ENCODE measurements at places on chromosomes 2 and 18.

GRCh38 chr2:139031722-139032121 lies 251.5 kb upstream of the NXPH2 start:
- H3K36me3 ChIP-seq: no peaks in the 10 kb centered on the region
- H3K27me3 ChIP-seq: no peaks in the 10 kb centered on the region
- H3K4me1 ChIP-seq: no peaks in the 10 kb centered on the region

DNA sequence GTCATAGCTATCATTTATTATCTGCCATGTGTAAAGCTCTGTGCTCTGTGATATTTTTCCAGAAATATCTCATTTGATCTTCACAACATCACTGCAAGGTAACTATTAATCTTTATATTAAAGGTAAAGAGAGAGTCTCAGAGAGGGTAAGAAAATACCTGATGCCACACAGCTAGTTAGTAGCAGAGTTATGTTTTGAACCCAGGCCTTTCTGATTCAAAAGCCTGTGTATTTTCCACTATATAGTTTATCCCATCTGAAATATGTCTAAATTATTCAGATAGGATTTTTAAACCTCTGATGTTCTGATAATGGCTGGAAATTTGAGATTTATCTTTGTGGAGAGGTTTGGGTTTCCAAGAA lies 10.1 kb downstream of the INPP1 start:
- no peak for DNase-seq
- H3K27ac ChIP-seq: no peak overlapping the region
- H3K27me3 ChIP-seq: no peaks in the 10 kb centered on the region

DNA sequence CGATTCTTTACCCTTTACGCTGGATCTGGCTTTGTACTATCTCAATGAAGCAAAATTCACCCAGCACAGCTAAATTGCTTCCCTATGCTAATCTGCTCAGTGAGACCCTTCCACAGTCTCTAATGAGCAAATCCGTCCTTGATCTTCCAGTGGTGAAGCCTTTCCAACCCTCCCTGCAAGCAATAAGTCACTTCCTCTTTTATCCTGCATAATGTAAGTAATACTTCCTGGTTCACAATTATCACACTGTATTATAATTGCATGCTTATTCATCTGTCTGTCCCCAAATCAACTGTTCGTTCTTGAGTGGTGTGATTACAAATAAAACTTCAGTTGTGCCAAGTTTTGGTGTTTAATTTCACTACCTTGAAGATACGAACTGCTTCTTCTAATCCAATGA lies 404.0 kb downstream of the ADCYAP1 start:
- no peaks in the 10 kb centered on the region for H3K36me3 ChIP-seq
- no peak overlapping the region for H3K4me3 ChIP-seq
- no peak for DNase-seq
- H3K27ac ChIP-seq: no peak overlapping the region
- no peaks in the 10 kb centered on the region for H3K4me1 ChIP-seq

DNA sequence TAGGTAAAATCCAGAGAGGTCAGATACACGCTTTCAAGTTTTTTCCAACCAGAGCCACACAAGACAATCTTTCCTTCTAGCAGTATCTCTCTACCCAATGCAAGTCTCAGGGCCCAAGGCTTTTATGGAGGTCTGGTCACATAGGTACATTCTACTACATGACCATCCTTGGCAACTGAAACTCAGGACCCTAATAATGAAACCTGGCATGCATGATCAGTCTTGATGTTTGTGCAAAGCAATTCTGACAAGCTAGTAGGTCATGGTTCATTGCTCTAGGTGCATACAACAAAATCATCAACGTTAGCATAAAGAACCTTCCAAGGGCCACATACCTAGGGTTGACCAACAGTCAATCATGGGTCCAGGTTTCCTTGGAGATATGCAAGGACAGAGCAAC lies 33.2 kb upstream of the CCDC88A start:
- H3K27me3 ChIP-seq: no peaks in the 10 kb centered on the region
- H3K27ac ChIP-seq: no peak overlapping the region
- H3K4me1 ChIP-seq: no peaks in the 10 kb centered on the region
- no peak for DNase-seq
- H3K36me3 ChIP-seq: no peaks in the 10 kb centered on the region

DNA sequence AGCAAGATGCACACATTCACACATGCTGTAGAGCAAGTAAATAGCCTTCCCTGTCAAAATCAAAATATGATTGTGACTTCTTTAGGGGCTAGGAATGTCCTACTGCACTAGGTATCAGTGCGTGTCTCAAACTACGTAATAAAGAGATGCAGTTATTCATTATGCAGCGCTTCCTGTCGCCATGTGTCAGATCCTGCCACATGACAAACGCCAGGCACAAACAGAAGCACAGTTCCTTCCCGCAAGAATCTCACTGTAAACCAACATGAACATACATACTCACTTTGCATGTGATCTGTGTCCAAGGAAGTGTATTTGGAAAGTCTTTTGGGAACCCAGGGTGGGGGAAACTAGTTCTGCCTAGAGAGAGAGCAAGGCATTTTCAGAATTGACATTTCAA lies 599.9 kb downstream of the RNF144A start:
- no peaks in the 10 kb centered on the region for H3K36me3 ChIP-seq
- H3K4me1 ChIP-seq: no peaks in the 10 kb centered on the region
- H3K27ac ChIP-seq: no peak overlapping the region

DNA sequence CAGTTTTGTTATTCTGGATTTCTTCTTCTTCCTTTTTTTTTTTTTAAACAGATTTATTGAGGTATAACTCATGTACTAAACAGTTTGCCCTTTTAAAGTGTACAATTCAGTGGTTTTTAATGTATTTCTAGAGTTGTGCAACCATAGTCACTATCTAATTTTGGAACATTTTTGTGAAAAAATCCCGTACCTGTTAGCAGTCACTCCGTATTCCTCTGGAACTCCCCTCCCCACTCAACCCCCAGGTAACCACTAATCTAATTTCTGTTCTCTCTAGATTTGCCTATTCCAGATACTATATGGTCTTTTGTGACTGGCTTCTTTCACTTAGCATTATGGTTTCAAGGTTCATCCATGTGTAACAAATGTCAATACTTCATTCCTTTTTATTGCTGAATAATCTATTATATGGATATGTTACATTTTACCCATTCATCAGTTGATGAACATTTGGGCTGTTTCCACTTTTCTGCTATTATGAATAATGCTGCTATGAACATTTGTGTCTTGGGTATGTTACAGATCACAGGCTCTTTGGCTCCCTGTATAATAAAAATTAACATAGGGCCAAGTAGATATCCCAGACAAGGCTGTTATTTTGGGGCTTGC lies 21.9 kb downstream of the EHBP1 start:
- H3K27ac ChIP-seq: no peak overlapping the region
- no peaks in the 10 kb centered on the region for H3K36me3 ChIP-seq
- H3K4me3 ChIP-seq: no peak overlapping the region
- H3K4me1 ChIP-seq: peaks cover 11% of the 10 kb centered on the region
- no peak for DNase-seq
- no peaks in the 10 kb centered on the region for H3K27me3 ChIP-seq

GRCh38 chr2:54388076-54388475 lies 68.1 kb upstream of the SPTBN1 start:
- H3K36me3 ChIP-seq: no peaks in the 10 kb centered on the region
- no peak overlapping the region for H3K4me3 ChIP-seq
- no peak for DNase-seq
- H3K4me1 ChIP-seq: no peaks in the 10 kb centered on the region
- no peaks in the 10 kb centered on the region for H3K27me3 ChIP-seq

DNA sequence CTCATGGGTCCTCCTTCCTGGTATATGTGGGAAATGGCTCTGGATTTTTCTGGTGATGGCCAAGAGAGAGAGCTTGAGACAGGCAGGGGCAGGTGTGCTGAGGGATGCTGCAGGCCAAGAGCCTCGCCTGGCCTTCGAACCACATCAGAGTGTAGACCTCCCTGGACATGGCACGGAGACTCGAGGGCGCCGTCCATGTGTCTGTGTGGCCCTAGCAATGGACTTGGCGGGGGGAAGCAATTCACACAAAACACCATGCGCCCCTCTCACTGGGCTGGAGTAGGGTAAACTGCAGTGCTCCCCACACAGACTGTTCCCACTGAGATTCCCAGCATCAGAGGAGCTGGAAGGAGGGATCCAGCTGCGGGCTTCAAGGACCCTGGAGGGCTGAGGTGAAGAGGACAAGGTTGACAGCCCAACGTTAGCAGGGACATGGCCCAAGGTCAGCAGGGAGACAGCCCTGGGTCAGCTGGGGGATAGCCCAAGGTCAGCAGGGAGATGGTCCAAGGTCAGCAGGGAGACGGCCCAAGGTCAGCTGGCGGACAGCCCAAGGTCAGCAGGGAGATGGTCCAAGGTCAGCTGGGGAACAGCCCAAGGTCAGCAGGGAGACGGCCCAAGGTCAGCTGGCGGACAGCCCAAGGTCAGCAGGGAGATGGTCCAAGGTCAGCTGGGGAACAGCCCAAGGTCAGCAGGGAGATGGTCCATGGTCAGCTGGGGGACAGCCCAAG lies 75.4 kb upstream of the HDAC4 start:
- no peak overlapping the region for H3K4me3 ChIP-seq
- no peak for DNase-seq
- H3K27me3 ChIP-seq: peaks cover 4% of the 10 kb centered on the region

DNA sequence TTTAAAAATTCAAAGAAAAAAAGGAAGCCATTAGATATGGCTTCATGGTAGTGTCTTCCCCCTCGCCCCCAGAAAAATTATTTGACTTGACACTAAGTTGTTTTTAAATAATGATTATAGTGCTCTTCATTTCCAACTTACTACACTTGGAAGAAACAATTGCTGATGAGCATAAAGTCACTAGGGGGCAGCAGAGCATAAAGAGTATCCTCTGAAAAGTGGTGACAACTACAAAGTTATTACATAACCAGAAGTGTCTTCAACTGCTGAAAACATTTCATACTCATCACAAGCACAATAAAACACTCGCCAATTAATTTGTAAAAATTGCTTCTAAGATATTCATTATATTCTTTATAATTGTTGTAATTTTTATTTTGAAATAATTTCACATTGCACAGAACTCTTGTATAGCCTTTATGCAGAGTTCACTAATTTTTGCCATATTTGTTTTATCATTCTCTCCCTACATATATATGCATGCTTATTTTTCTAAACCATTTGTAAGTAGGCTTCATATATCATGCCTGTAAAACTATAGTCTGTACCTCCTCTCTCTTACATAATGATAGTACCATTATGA lies 54.9 kb downstream of the EXOC6B start:
- H3K4me3 ChIP-seq: no peak overlapping the region
- H3K27me3 ChIP-seq: no peaks in the 10 kb centered on the region
- H3K36me3 ChIP-seq: no peaks in the 10 kb centered on the region
- H3K27ac ChIP-seq: no peak overlapping the region

- no peaks in the 10 kb centered on the region for H3K27me3 ChIP-seq
- no peaks in the 10 kb centered on the region for H3K36me3 ChIP-seq
- no peak overlapping the region for H3K27ac ChIP-seq
- no peak overlapping the region for H3K4me3 ChIP-seq
- no peaks in the 10 kb centered on the region for H3K4me1 ChIP-seq
Observed at GRCh38 chr2:150589681-150590080, 102.2 kb upstream of the RND3 start.

DNA sequence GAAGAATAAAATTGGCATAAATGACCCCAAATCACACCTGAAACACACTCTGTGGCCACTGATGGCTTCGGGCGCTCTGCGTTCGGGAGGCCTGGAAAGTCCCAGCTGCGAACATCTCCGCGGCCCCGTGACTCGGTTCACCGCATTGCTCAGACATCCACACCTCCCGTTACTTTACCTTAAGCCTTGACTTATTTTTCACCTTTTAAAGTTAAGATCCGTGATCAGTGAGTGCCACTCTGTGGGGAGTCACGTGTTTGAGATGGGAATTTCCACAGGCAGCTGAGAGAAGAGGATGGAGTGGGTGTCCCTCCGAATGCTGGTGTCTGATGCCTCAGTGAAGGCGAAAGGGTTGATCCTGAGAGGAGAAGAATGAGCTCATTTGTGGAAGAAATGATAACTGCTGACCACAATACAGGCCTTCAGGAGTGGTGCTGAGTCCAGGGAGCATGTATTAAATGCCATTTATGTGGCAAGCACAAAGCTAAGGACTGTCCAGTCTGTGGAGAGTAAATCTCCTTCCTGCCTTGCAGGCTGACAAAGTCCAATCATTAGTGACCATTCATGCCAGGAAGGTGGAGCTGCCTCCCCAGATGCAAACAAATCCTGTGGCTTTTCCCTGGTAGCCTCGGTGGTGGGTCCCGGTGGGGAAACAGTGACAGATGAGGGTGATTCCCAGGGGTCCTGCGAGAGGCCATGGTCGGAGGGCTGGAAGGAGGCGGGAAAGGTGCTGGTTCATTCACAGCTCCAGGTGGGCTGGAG lies 168.8 kb downstream of the RTP5 start:
- no peak for DNase-seq
- H3K36me3 ChIP-seq: no peaks in the 10 kb centered on the region
- no peaks in the 10 kb centered on the region for H3K4me1 ChIP-seq
- H3K27me3 ChIP-seq: peaks cover 3% of the 10 kb centered on the region

DNA sequence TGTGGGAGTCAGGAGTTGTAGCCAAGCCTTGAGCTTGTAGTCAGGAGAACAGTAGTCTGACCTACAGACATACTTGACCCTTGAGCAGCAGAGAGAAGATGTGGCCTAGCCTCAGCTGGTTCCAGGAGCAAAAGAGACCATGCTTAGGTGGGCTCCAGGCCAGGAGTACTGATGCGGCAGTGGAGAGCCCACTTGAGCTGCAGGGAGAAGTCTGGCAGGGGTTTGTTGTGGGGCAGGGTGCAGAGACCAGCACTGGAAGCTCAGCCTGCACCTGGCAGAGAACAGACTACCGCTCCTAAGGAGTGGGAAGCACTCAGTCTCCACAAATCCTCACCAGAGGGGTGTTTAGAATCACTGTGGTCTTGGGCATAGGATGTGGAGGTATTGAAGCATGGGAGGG lies 197.9 kb downstream of the TPGS2 start:
- H3K4me3 ChIP-seq: no peak overlapping the region
- no peak for DNase-seq
- no peaks in the 10 kb centered on the region for H3K27me3 ChIP-seq
- H3K4me1 ChIP-seq: no peaks in the 10 kb centered on the region

GRCh38 chr2:83650898-83651297 lies 808.2 kb downstream of the SUCLG1 start:
- H3K27me3 ChIP-seq: no peaks in the 10 kb centered on the region
- no peaks in the 10 kb centered on the region for H3K36me3 ChIP-seq
- no peak overlapping the region for H3K4me3 ChIP-seq
- H3K27ac ChIP-seq: no peak overlapping the region

GRCh38 chr2:133809485-133809884 lies 241.2 kb upstream of the NCKAP5 start:
- H3K36me3 ChIP-seq: no peaks in the 10 kb centered on the region
- DNase-seq: no peak
- H3K27me3 ChIP-seq: no peaks in the 10 kb centered on the region
- H3K4me1 ChIP-seq: no peaks in the 10 kb centered on the region

GRCh38 chr2:231174211-231174651 lies 24.2 kb upstream of the ARMC9 start:
- no peak overlapping the region for H3K4me3 ChIP-seq
- H3K36me3 ChIP-seq: peaks cover 18% of the 10 kb centered on the region
- no peak overlapping the region for H3K27ac ChIP-seq

DNA sequence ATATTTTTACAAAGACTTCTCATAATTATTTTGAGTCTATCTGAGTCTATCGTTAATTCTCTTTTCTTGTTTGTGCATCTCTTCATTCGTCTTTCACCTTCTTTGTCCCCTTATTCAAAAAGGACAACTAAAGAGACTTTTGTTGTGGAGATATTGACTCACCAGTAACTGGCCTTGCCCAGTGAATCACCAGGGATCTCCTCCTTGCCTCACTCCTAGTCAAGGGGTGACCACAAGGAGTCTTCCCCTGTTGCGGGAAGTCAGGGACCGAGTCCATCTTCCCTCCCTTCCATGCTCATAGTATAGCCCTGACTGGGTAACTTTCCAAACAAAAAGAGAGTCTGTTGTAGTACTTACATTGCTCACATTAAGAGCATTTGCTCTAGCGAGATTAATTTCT lies 158.9 kb downstream of the NEB start:
- no peak overlapping the region for H3K27ac ChIP-seq
- no peaks in the 10 kb centered on the region for H3K27me3 ChIP-seq
- H3K4me1 ChIP-seq: no peaks in the 10 kb centered on the region
- DNase-seq: no peak
- H3K4me3 ChIP-seq: no peak overlapping the region

Data from Panc1 (cell line).